ENCODE measurements at places on chromosomes 16 and 17.

DNA sequence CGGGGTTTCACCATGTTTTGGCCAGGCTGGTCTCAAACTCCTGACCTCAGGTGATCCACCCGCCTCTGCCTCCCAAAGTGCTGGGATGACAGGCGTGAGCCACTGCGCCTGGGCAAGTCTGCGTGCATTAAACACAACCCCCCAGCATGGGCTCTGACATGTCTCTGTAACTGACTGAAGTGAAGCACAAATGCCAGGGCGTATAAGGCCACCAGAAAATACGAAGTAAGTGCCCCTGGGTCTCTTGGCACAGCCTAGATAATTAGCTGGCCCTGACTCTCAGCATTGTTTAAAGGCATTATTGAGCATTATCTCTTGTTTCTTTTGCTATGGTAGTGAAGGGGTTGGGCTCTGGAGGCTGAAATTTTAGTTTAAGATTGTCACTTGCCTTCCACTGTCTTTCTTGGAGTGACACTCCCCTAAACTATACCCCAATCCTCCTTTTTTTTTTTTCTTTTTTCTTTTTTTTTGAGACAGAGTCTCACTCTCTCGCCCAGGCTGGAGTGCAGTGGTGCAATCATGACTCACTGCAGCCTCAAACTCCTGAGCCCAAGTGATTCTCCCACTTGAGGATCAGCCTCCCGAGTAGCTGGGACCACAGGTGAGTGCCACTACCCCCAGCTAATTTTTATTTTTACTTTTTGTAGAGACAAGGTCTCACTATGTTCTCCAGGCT lies 8.2 kb upstream of the SEC14L1 start:
- no peak for DNase-seq

DNA sequence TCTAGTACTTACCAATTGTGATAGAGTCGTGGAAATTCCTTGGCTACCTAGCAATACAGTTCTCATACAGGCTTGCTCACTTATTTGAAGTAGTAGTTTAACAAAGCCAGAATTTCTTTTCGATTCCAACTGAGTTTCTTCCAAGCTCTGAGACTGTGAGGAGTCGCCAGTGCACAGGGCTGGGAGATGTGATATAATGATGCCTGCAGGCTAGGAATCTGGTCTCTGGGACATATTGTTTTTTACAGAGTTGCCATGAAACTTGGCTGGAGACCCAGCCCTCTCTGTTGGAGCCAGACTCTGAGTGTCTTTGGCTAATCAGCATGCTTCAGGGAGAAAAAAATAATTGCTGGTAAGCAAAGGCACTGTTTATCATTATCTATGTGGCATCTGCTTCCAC lies 698.8 kb upstream of the GOT2 start:
- DNase-seq: no peak

GRCh38 chr16:58828901-58829545 lies 94.9 kb upstream of the GOT2 start:
- DNase-seq: peak; percentile 19

DNA sequence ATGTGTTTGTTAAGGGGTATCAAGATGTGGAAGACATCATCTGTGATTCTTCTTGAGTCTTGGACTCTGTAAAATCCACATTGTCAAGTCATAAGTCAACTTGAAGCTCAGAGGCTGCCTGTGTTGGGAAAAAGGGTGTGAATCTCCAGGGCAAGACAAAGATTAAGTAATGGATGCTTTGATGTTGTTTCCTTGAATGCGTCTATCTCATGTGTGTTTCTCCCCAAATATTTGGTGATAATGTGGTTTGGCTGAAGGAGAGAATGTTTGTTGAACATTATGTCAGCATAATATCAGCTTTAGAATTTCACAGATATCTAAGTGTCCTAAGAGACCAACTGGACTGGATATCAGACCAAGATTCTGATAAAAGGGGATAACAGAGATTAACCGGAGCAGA lies 24.1 kb upstream of the KCNJ16 start:
- no peak for DNase-seq

DNA sequence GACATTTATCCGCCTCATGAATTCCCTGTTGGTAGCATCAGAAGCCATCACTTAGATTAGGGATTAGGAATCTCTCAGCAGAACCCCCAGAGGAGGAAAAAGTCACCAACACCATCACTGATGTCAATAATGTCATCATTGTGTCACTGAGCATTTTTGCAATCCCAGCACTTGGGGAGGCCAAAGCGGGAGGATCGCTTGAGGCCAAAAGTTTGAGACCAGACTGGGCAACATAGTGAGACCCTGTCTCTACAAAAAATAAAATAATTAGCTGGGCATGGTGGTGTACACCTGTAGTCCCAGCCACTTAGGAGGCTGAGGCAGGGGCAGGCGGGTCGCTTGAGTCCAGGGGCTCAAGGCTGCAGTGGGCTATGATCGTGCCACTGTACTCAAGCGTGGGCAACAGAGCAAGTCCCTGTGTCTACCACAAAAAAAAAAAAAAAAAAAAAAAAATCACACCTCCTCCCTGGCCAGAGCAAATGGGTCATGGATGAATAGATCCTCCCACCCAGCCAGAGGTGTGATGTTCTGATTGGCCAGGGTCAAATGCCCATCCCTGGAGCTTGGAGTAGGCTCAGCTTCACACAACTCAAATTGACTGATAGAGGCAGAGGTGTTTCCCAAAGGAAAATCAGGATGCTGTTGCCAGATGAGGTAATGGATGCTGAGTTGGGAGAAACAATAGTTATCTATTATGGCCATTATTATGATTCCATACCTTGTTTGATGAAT lies 31.6 kb downstream of the VWA3A start:
- DNase-seq: no peak

- no peak for DNase-seq
Observed at GRCh38 chr17:6456321-6456720, 12.1 kb downstream of the PIMREG start.

- DNase-seq: no peak
Observed at GRCh38 chr17:29138184-29138955, 41.8 kb downstream of the MYO18A start.

GRCh38 chr17:80751946-80752581 lies 207.4 kb downstream of the RPTOR start:
- no peak for DNase-seq

GRCh38 chr17:82985973-82986372 lies 93.4 kb upstream of the METRNL start:
- DNase-seq: no peak

DNA sequence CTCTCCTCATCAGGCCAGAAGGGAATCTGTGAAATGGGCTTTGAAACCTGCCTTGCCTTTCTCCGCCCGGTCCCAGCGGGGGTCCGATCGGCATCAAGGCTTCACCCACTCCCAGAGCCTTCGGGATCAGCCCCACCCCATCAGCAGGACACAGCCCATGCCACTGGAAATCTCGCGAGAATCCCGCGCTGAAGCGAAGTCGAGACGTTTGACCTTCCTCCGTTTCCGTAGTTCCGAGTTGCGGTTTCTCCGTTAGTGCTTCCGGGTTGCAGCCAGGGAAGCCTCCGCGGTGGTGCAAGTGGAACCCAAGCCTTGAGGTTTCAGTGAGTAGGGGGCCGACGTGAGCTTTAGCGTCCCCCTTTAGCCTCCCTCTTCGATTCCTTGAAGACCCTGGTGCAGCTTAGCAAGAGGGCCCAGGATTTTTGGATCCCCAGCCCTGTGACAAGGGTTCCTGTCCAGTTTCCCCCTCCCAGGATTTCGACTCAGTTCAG lies at the start of gene COASY:
Gene COASY, plus strand, starts transcription at position 252 of the 491 bp plus-strand sequence. CDS start 475 bp downstream, outside the sequence.
- DNase-seq: peak; percentile 97

DNA sequence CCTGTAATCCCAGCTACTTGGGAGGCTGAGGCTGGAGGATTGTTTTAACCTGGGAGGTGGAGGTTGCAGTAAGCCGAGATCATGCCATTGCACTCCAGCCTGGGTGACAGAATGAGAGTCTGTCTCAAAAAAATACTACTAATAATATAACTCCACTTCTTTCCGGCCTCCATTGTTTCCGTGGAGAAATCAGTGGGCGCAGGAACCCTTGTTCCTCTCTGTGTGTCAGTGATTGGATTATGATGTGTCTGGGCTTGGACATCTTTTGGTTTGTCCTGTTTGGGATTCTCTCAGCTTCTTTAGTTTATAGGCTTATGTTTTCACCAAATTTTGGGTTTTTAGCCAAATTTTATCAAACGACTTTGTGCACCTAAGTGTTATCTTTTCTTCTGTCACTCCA lies 36.8 kb downstream of the ACSF3 start:
- no peak for DNase-seq

- DNase-seq: no peak
Observed at GRCh38 chr17:4897785-4898184, 1.6 kb upstream of the C17orf107 start.

DNA sequence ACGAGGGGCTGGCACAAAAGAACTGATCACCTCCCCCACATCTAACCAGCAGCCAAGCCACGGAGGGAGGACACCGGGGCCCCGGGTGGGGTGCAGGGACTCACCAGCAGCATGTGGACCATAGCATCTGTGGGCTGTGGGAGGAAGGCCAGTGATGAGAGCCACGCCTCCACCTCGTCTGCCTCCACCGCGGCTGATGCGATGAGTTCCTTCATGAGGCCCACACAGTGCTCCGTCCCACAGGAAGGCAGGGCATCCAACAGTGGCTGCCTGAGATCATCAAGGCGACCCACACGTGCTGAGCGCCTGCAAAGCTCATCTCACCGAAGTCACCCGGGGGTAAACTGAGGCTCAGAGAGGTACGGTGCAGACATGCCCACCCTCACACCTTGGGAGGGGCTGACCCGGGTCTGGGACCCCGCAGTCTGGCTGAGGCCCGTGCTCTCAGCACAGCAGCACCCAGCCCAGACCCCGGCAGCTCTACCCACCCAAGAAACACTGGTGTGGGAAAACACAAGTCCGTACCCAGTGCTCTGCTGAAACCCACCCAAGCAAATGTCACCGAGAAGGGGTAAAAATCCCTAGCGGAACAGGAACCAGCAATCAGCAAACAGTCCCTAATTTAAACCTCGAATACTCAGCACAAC lies 85.9 kb downstream of the LITAF start:
- DNase-seq: no peak

GRCh38 chr17:35074711-35075707 lies 11.5 kb upstream of the RFFL start:
- no peak for DNase-seq

DNA sequence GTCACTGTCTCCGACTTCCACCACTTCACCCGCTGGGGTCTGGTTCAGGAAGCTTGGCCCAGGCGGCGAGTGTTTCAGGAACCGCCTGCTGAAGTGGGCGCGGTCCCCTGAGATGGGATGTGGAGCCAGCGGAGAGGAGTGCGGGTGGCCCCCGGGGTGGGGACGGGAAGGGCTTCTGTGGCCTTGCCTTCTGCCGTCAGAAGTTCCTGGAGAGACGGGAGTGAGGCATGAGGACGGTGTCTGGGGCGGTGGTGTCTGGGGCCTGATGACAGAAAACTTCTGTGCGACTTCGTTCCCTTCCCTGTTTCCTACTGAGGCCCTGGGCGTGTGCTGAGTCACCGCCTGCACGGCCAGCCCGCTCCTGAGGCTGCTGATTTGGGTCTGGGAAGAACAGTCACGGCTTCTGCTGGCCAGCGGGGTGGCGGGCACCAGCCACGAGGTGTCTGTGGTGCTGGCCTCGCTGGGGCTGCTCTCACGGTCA lies 12.3 kb upstream of the NLRC3 start:
- peak; percentile 89 for DNase-seq

GRCh38 chr17:55264278-55264644 lies 499 bp upstream of the HLF start:
- no peak for DNase-seq

GRCh38 chr17:31394544-31394943 lies 3.1 kb downstream of the RAB11FIP4 start:
- peak; percentile 79 for DNase-seq

DNA sequence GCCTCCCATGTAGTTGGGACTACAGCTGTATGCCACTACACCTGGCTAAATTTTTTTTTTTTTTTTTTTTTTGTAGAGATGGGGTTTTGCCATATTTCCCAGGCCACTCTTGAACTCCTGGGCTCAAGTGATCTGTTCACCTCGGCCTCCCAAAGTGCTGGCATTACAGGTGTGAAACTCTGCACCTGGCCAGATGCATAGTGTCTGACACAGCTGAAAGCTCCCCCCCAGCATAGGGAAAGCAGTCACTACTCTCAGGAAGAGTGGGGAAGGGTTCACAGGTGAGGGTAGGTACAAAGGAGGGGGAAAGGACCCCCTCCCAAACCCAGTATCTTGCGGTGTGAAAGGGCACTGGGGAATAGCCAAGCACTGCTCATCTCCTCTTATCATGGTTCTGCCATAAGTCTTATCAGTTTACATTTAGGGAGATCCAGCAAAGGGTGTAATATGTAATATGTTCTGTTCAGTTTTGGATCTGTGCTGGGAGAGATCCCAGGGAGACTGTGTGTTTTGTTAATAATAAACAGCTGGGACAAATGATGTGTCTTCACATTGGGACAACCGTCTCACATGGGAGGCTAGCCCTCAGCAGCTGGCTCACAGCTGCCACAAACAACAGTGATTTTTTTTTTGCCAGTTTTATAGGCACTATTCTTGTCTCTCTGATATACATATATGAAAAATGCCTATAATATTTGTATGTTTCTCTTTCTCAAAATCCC lies 6.8 kb upstream of the CAVIN1 start:
- DNase-seq: no peak

DNA sequence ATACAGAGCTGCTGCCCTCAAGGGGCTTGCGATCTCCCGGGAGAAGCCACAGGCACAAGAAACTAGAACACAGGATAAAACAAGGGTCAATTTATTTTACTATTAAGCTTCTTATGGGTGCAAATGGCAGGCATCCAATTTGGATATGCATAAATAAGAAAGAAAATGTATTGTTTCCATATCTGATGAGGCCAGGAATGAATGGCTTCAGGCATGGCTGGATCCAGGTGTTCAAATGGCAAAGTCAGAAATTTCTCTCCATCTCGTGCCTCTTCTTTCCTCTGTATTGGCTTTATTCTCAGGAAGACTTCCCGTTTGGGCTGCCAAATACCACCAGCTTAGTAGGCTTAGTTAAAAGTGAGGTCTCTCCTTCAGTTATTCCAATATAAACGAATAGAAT lies 43.1 kb downstream of the SCNN1B start:
- no peak for DNase-seq

DNA sequence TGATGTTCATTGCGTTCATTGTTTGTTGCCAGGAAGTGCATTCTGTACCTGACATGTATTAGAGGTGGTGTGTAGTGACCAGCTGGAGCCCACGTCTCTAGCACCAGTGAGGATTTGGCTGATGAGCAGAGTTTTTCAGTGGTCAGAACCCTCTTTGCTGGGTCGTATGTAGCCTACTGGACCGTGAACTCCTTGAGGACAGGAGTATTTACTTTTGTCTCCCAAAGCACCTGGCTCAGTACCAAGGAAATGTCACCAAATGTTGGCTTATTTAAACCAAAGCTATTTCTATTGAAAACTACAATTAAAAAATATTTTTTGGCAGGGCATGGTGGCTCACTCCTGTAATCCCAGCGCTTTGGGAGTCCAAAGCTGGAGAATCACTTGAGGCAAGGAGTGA lies 262.7 kb downstream of the SNX29 start:
- no peak for DNase-seq

GRCh38 chr17:16676676-16677268 lies 13.3 kb upstream of the CCDC144A start:
- no peak for DNase-seq
